ENCODE measurements at places on chromosomes 3 and 15. TPM values are rescaled to one million over a fixed set of nuclear protein-coding genes. Genes with fewer than 3 reads are reported as not detected.

Gene ZNF660
- not detected for total RNA-seq

Gene ZIC4
- total RNA-seq = not detected

Gene CNBP
- 343 TPM for total RNA-seq

Gene C2CD4A
- not detected for total RNA-seq

Gene DUOXA2
- total RNA-seq = not detected

Gene STRIT1
- not detected for total RNA-seq

Gene CRYGS
- 0.43 TPM for total RNA-seq

Gene TMEM207
- total RNA-seq = not detected

Gene WDR53
- 11.7 TPM for total RNA-seq

Gene A4GNT
- total RNA-seq = not detected

Gene TRAIP
- total RNA-seq = 14.9 TPM

Gene GOLGA8T
- total RNA-seq = 1.6 TPM

Gene GOLGA8S
- 0.12 TPM for total RNA-seq

Gene NEK10
- 1.2 TPM for total RNA-seq

Gene COLQ
- 0.80 TPM for total RNA-seq

Gene EPHA3
- not detected for total RNA-seq

Gene OXTR
- 9.2 TPM for total RNA-seq

Gene ANKRD34C
- total RNA-seq = not detected

Gene CD200R1
- total RNA-seq = 0.06 TPM

Gene GATM
- total RNA-seq = 1.8 TPM

Gene TMIE
- total RNA-seq = 0.11 TPM

Gene PPP1R14D
- not detected for total RNA-seq

Gene MB21D2
- 5.0 TPM for total RNA-seq

Gene HCLS1
- not detected for total RNA-seq

Gene IMPG2
- 0.04 TPM for total RNA-seq

Gene TOMM70
- 45.4 TPM for total RNA-seq

Gene TLR9
- total RNA-seq = not detected

Gene VIPR1
- total RNA-seq = 0.47 TPM

Gene CACNA2D2
- total RNA-seq = 0.15 TPM

Gene KLHL40
- not detected for total RNA-seq

Gene SCG5
- total RNA-seq = 2.3 TPM

Gene BCHE
- 0.74 TPM for total RNA-seq

Gene ITIH1
- total RNA-seq = not detected

Gene TIGIT
- not detected for total RNA-seq

Gene ISL2
- 4.7 TPM for total RNA-seq

Gene SAXO2
- 3.7 TPM for total RNA-seq

Gene GPR171
- total RNA-seq = not detected

Gene ERC2
- not detected for total RNA-seq

Gene ATP6V1A
- total RNA-seq = 20.5 TPM

Gene CELF6
- 0.07 TPM for total RNA-seq

Gene PSTPIP1
- not detected for total RNA-seq

Gene EXOG
- 8.9 TPM for total RNA-seq

Gene ANKUB1
- total RNA-seq = not detected

Gene ZBBX
- not detected for total RNA-seq

Gene AHSG
- not detected for total RNA-seq

Gene SCAANT1
- total RNA-seq = not detected

Gene TNFAIP8L3
- total RNA-seq = 16.4 TPM

Gene ZPLD1
- total RNA-seq = 0.05 TPM

Gene FANCD2OS
- not detected for total RNA-seq

Gene GPR149
- total RNA-seq = not detected

Gene SAMMSON
- total RNA-seq = not detected

Gene SPATA12
- 0.41 TPM for total RNA-seq

Gene OSBPL10
- total RNA-seq = 15.5 TPM

Gene RHCG
- 41.2 TPM for total RNA-seq

Gene PPARG
- 34.3 TPM for total RNA-seq
